ENCODE measurements at places on chromosomes 2 and 18. TPM values are rescaled to one million over a fixed set of nuclear protein-coding genes. Genes with fewer than 3 reads are reported as not detected.

Gene CDH7
- not detected for total RNA-seq

Gene LOXHD1
- total RNA-seq: 0.27 TPM

Gene IL36RN
- not detected for total RNA-seq

Gene SLC11A1
- 190 TPM for total RNA-seq

Gene CRYGC
- not detected for total RNA-seq

- no peaks in the 10 kb centered on the region for H3K27me3 ChIP-seq
- no peak for DNase-seq
- H3K4me3 ChIP-seq: no peak overlapping the region
- no peak overlapping the region for H3K27ac ChIP-seq
- H3K36me3 ChIP-seq: no peaks in the 10 kb centered on the region
- H3K4me1 ChIP-seq: no peaks in the 10 kb centered on the region
Measured at GRCh38 chr2:113080134-113080533, 12.4 kb downstream of the IL1F10 start.

DNA sequence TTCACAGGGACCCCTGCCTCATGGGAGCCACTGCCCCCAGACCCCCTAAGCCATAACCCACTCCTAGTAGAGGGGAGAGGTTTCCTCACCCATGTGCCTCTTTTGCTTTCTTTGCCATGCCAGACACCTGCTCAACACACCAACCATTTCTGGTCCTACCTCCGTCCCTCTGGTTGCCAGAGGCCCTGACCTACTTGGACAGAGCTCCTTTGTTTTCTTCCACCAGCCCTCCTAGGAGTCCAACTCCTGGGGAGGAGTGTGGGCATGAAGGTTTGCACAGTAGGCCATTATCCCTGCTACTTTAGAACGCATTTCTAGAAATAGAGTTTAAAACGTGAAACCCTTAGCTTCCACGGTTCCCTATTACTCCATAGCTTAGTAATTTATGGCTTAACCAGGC lies 76.6 kb upstream of the FAM237A start:
- H3K27me3 ChIP-seq: no peaks in the 10 kb centered on the region
- no peak for DNase-seq
- H3K4me3 ChIP-seq: no peak overlapping the region
- no peak overlapping the region for H3K27ac ChIP-seq

DNA sequence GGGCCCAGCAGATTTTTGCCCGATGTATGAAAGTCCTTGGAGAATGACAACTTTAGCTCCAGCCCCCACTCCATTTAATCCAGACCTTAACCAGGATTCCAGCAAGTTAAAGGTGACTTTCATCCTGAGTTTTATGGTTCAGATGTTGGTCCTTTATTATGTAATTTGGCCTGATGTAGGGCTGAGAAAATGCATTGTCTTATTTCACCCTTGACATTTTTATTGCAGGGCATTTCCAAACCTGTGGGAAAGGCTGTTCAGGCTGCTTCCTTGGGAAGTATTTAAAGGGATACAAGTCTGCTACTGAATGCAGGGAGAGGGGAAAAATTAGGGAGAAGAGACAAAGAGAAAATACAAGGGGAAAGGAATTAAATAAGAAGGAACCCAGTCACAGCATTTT lies 48.8 kb downstream of the ASB1 start:
- H3K4me3 ChIP-seq: no peak overlapping the region
- DNase-seq: no peak
- H3K36me3 ChIP-seq: no peaks in the 10 kb centered on the region

DNA sequence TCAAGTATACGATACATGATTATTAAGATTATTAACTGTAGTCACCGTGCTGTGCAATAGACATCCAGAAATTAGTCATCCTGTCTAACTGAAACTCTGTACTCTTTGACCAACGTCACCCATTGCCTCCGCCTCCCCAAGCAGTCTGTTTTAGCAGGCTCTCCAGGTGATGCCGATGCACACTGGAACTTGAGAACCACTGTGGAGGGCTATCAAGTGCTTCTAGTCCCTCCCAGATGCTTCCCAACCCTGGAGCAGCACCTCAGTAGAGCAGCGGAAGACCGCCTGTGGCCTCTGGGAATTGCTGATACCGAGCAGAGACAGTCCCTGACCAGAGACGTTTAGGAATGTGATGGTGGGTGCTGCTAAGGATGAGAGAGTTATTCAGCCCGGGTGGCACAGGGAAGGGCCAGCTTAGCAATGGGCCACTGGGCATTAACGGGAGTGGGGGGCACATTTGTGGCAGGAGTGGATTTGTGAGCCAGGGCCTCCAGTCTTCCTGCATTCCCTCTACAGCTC lies 50.7 kb downstream of the LIPG start:
- no peak for DNase-seq
- no peak overlapping the region for H3K4me3 ChIP-seq
- no peaks in the 10 kb centered on the region for H3K27me3 ChIP-seq
- H3K36me3 ChIP-seq: no peaks in the 10 kb centered on the region

DNA sequence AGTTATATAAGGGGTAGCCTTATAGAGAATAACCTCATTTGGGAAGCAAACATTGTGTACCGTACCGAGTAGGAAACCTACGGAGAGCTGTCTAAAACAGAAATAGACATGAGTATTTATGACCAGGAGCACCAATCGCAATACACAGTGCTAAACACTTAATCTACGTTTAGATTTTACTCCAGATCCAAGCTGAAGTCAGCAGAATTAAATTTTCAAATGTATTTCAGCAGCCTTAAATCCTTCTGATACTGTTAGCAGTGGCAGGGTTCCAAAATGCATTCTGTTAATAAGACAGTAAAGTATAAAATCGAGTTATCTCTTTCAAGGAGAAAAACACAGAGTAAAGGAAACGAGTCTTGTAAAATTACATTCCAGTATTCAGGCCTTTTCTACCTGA lies 118.1 kb upstream of the ZNF521 start:
- H3K36me3 ChIP-seq: no peaks in the 10 kb centered on the region
- peaks cover 23% of the 10 kb centered on the region for H3K4me1 ChIP-seq
- no peak overlapping the region for H3K4me3 ChIP-seq
- H3K27ac ChIP-seq: no peak overlapping the region
- no peaks in the 10 kb centered on the region for H3K27me3 ChIP-seq

DNA sequence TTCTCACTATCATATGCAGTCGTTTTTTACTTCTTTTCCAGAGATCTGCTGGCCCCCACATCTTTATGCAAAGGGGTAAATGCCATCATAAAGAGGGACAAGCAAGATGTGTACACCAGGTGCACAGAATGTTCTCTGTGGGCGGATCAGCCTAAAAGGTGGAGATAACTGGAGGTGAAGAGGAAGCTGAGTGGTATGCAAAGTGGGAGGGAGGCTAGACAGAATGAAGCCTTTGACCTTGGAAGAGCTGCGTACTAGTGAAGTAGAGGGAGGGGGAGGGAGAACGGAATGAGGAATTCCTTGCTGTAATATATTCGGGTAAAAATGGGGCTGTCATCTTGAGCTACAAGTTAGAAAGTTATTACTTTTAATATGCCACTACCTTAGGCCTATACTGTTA lies 287.5 kb upstream of the VRK2 start:
- no peaks in the 10 kb centered on the region for H3K27me3 ChIP-seq
- no peak overlapping the region for H3K27ac ChIP-seq
- no peaks in the 10 kb centered on the region for H3K36me3 ChIP-seq
- H3K4me3 ChIP-seq: no peak overlapping the region
- H3K4me1 ChIP-seq: peaks cover 9% of the 10 kb centered on the region

DNA sequence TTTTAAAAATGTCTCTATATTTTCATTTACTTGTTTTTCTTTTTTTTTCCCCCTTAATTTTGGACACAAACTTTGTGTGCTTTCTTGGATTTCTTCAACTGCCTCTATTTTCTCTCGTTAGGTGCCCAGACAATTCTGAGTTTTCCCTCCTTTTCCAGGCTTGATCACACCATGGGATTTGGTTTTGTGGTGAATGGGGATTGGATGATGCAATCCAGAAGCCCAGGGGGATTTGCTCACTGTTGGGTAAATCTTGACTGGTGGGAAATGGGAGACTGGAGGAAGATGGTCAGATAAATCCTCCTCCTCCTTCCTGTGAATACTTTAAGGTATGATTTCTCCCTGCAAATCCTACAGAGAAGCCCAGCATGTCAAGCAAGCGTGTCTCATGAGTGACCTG lies 19.5 kb upstream of the PAX8 start:
- H3K4me1 ChIP-seq: no peaks in the 10 kb centered on the region
- no peak overlapping the region for H3K27ac ChIP-seq
- H3K4me3 ChIP-seq: no peak overlapping the region
- no peaks in the 10 kb centered on the region for H3K36me3 ChIP-seq

- H3K4me3 ChIP-seq: no peak overlapping the region
- H3K36me3 ChIP-seq: no peaks in the 10 kb centered on the region
- H3K27ac ChIP-seq: no peak overlapping the region
- no peak for DNase-seq
- no peaks in the 10 kb centered on the region for H3K4me1 ChIP-seq
Measured at GRCh38 chr18:57094175-57094574, 52.7 kb upstream of the BOD1L2 start.

DNA sequence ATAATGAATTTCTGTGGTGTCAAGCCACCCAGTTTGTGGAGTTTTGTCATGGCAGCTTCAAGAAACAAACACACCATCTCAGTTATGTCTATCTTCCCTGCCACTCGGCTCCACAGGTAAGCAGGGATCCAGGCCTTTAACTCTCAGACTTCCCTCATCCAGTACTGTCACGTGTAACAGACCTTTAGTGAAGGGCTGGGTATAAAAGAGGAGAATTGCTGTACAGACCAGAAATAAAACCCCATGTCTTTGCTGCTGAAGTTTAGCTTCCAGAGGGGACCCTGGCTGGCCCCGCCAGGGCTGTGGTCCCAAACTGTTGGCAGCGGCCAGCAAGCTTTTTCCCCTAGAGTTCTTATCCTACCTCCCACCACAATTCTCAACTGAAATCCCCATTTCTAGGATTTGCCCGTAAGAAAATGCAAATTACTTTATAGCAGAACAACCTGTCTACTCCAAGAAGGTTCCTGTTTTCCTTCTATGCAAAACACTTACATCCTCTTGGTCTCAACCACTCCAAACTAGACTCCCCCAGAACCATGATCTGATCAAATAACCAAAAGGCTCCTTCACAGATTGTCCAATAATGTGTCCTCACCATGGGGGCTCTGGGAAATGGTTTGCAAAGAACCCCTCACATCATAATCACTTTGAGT lies 438.0 kb upstream of the ID2 start:
- DNase-seq: no peak
- H3K27ac ChIP-seq: no peak overlapping the region
- no peak overlapping the region for H3K4me3 ChIP-seq
- H3K27me3 ChIP-seq: no peaks in the 10 kb centered on the region

DNA sequence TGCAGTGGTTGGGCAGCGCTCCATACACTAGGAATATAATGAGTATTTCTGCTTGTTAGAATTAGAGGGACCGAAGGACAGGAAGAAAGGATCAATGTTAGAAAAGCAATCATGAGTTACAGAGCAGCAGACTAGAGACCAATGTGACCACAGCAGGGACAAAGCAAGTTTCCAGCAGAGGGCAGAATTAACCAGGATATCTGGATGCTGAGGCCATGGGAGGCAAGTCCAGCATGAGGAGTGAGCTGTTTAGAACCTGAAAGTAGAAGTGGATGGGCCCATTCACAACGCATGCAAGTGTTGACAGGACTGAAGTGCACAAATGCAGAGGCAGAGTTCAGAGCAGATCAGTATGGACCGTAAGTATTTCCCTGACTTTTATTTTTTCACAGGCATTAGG lies 910.4 kb upstream of the GYPC start:
- no peaks in the 10 kb centered on the region for H3K4me1 ChIP-seq
- no peaks in the 10 kb centered on the region for H3K36me3 ChIP-seq
- no peak for DNase-seq
- no peak overlapping the region for H3K27ac ChIP-seq
- no peaks in the 10 kb centered on the region for H3K27me3 ChIP-seq
- H3K4me3 ChIP-seq: no peak overlapping the region

DNA sequence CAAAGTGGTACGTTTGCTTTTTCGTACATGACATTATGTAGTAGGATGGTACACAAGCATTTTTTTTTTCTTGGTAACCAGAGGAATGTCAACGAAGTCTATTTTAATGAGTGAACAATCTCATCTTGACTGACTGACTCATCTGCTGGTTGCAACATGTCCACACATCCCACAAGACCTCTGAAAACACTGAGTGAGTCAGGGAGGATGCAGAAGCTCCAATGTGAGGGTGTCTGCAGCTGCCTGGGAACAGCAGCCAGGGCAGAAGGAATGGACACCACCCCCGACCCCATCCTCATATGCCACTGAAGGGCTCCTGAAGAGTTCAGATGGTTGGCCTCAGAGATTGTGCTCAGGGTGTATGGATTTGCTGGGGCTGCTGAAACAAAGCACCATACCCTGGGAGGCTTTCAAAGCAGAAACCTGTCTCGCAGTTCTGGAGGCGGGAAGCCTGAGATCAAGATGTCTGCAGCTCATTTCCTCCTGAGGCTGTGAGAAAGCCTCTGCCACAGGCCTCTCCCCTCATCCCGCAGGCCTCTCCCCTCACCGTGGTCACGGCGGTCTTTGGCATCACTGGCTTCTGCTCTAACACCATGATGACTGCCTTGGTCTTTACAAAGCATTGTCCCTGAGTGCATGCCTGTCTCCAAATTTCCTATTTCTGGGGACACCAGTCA lies 124.6 kb downstream of the LRATD1 start:
- no peak for DNase-seq
- no peaks in the 10 kb centered on the region for H3K4me1 ChIP-seq
- no peak overlapping the region for H3K4me3 ChIP-seq
- H3K27me3 ChIP-seq: no peaks in the 10 kb centered on the region

DNA sequence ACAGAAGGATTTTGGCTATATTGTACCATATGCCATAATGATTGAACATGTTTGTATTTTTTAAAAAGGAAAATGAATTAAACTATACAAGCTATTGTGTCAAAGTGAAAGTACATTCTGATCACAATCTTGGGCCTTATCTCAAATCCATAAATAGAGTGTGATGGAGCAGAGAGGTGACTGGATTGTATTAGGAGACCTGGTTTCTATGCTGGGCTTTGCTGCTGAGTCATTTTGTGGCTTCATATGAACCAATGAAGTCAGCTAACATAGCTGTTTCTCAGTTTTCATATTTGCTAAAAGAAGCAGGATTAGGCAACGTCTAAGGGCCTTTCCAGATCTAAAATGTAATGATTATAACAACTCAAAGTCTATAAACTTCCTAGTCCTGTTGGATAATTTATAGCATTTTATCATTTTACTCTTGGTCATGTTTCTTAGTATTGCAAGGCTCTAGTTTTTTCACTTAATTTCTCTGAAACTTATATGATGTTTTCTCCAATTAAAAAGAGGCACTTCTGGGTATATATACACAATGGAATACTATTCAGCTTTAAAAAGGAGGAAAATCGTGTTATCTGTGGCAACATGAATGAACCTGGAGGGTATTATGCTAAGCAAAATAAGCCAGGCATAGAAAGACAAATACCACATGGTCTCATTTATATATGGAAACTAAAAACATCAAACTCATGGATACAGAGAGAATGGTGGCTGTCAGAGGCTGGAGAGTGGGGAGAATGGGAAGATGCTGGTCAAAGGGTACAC lies 112.3 kb downstream of the MEP1B start:
- no peaks in the 10 kb centered on the region for H3K36me3 ChIP-seq
- H3K4me3 ChIP-seq: peak overlapping the region; percentile 39
- peak overlapping the region; percentile 86 for H3K27ac ChIP-seq
- DNase-seq: no peak
- H3K4me1 ChIP-seq: peaks cover 27% of the 10 kb centered on the region

- H3K36me3 ChIP-seq: no peaks in the 10 kb centered on the region
- H3K4me1 ChIP-seq: no peaks in the 10 kb centered on the region
- no peak for DNase-seq
- no peaks in the 10 kb centered on the region for H3K27me3 ChIP-seq
- no peak overlapping the region for H3K27ac ChIP-seq
- no peak overlapping the region for H3K4me3 ChIP-seq
Measured at GRCh38 chr2:16584084-16584483, 81.5 kb downstream of the CYRIA start.

Data from thoracic aorta (tissue), 2 donors.